ENCODE measurements at places on chromosomes 7 and 10. TPM values are rescaled to one million over a fixed set of nuclear protein-coding genes. Genes with fewer than 3 reads are reported as not detected.
A peak's percentile ranks its signal among the peaks of the same experiment; 100 is the strongest.

DNA sequence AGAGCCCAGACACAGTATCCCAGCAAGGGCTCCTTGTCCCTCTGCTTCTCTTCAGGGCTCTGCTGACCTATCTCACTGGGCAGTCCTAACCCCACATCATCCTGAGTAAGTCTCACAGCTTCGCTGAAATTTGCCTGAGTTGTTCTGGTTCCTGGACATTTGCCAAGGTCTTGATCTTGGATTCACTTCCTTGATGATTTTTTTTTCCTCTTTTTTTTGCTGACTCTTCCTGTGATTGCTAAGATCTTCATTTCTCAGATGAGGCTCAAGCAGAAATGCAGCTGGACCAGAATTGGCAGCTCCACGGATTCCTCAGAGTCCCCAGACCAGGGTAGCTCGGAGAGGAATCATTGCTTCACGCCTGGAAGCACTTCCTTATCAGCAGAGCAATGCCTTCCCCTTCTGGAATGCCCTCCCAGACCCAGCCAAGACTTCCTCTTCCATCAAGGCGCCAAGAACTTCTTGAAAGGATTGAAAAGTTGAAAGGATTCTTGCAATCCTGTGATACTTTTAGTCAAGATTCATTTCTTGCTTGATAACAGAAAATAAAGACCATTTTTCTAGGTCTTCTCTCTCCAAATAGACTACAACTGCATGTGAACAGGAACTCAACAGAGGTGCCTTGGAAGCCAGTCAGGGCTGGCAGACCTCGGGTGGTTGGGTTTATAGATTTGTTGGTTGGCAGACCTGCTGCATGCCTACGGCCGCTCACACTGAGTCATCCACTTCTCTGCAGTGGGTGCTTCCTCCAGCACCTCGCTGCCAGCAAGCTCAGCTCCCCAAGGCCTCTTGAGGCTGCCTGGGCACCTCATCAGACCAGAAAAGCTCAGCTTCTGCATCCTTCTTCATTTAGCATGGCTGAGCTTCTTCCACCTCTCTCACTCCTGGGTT lies 8.8 kb upstream of the AFAP1L2 start:
- H3K36me3 ChIP-seq, result no peaks in the 10 kb centered on the region
- peaks cover 66% of the 10 kb centered on the region for H3K27me3 ChIP-seq

NUDCD3 gene
- 69.2 TPM for total RNA-seq

OGDHL gene
- total RNA-seq, result not detected

- H3K4me3 ChIP-seq, result peak overlapping the region; percentile 79
- H3K36me3 ChIP-seq, result peaks cover 7% of the 10 kb centered on the region
- no peak for DNase-seq
- no peaks in the 10 kb centered on the region for H3K27me3 ChIP-seq
These were observed 10.8 kb downstream of the KLF6 start for GRCh38 chr10:3774018-3774813.

CDNF gene
- total RNA-seq, result 3.2 TPM

STRIP2 gene
- total RNA-seq, result 0.67 TPM

DNA sequence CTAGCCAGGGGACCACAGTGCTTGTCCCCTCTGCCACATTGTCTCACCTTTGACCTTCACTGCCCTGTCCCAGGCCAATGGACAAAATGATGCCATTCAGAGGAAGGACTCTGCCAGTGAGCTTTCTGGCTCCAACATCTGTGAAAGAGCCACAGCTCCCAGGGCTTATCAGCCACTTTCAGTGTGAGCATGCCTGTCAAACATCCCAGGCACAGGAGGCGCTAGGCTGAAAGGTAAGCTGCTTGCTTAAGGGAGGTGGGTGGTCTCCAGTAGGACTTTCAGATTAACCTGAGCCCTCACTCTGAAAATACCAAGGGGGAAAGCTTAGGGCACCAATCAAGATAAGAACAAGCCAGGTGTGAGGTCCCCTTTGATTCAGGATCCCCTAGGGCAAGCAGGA lies 59.8 kb upstream of the GDF10 start:
- H3K27ac ChIP-seq, result no peak overlapping the region
- no peak for DNase-seq
- peaks cover 6% of the 10 kb centered on the region for H3K4me1 ChIP-seq
- no peaks in the 10 kb centered on the region for H3K27me3 ChIP-seq
- no peak overlapping the region for H3K4me3 ChIP-seq
- no peaks in the 10 kb centered on the region for H3K36me3 ChIP-seq

GRCh38 chr10:48670978-48671913 lies 13.4 kb upstream of the WDFY4 start:
- no peak for DNase-seq
- H3K4me3 ChIP-seq, result no peak overlapping the region
- peaks cover 23% of the 10 kb centered on the region for H3K27me3 ChIP-seq
- H3K4me1 ChIP-seq, result no peaks in the 10 kb centered on the region
- no peak overlapping the region for H3K27ac ChIP-seq

GRCh38 chr10:65570143-65571010 lies 1355.5 kb upstream of the LRRTM3 start:
- H3K27me3 ChIP-seq, result peaks cover 4% of the 10 kb centered on the region
- no peaks in the 10 kb centered on the region for H3K36me3 ChIP-seq
- DNase-seq, result no peak

DNA sequence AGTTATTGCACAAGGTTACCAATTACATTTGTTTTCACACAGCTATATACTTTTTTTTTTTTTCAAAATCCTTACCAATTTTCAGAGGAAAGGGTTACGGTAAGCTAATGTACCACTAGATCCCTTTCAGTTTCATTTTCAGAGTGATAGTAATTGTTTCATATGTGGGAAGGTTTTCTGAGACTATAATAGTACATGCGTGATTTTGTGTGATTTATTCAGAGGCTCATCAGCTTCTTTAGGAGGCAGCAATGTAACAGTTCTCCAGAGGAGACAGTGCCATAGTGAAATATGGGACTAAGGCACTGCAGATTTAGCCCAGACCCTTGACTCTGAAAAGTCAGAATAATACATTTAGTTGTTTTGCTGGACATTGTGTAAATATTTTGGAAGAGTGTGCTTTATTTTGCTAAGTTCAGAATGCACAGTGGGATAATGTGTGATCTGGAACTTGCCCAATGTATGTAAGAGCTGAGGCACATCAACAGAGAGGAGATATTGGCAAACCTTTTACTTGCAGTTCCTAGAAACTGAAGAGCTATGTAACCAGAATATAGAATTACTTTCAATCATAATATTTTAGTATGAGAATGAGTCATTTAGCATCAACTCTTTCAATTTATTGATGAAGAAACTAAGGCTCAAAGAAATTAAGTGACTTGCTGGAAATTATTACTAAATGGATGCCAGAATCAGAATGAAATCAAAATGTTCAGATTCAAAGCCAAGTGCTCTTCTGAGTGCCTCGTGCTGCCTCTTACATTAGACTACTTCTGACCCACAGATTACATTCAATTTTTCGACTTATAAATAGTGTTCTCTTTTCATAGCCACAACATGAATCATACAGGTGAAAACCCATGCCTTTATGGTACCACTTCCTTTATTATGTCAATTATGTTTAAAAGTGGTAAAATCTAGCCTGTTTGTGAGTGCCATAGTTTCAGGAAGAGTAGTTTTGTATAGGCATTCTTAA lies 207.7 kb upstream of the TEX47 start:
- peak overlapping the region; percentile 89 for H3K4me3 ChIP-seq
- no peak for DNase-seq
- H3K36me3 ChIP-seq, result no peaks in the 10 kb centered on the region
- peaks cover 12% of the 10 kb centered on the region for H3K4me1 ChIP-seq
- H3K27me3 ChIP-seq, result no peaks in the 10 kb centered on the region

OPN1SW gene
- not detected for total RNA-seq

DNA sequence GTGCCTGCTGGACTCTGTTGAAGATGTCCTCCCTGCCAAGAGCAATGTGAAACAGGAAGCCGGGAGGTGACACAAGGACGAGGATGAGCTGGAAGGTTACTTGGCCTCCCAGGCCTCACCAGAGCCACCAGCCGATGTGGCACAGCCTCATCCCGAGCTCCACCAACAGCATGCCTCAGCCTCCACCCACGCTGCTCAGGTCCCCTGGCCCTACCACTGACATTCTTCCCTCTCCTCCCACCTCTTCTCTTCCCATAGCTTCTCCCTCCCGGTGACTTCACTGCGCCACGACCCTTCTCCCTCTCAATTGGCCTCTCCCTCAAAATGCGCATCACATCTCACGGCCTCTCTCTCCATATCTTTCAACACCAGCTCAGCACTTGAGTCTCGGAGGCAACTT lies 249.9 kb downstream of the SKAP2 start:
- peaks cover 2% of the 10 kb centered on the region for H3K4me1 ChIP-seq
- peaks cover 71% of the 10 kb centered on the region for H3K27me3 ChIP-seq
- H3K4me3 ChIP-seq, result no peak overlapping the region
- no peak for DNase-seq
- peaks cover 4% of the 10 kb centered on the region for H3K36me3 ChIP-seq
- H3K27ac ChIP-seq, result no peak overlapping the region

DNA sequence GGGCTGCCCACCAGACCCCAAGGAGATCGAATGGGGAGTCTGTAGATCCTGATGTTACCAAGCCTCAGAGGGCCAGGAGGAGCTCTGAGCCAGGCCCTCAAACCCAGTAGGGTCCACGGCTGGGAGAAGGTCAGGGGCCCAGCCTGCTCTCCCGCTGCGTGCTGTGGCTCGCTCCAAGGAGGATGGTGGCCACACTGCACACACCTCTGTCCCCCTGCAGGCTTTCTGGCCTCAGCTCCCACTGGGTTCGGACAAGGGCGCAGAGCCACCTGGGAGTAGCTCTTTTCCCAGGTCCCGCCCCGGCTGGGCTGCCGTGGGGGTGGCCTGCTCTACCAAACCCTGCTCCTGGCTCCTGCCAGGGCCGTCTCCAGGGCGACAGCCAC lies 175.8 kb downstream of the ZNF248 start:
- DNase-seq, result no peak
- no peak overlapping the region for H3K27ac ChIP-seq
- no peaks in the 10 kb centered on the region for H3K27me3 ChIP-seq
- no peaks in the 10 kb centered on the region for H3K4me1 ChIP-seq

- no peaks in the 10 kb centered on the region for H3K36me3 ChIP-seq
- H3K27me3 ChIP-seq, result no peaks in the 10 kb centered on the region
- DNase-seq, result no peak
- H3K27ac ChIP-seq, result no peak overlapping the region
- no peak overlapping the region for H3K4me3 ChIP-seq
These were observed 893.9 kb downstream of the CCSER2 start for GRCh38 chr10:85222300-85222699.

DNA sequence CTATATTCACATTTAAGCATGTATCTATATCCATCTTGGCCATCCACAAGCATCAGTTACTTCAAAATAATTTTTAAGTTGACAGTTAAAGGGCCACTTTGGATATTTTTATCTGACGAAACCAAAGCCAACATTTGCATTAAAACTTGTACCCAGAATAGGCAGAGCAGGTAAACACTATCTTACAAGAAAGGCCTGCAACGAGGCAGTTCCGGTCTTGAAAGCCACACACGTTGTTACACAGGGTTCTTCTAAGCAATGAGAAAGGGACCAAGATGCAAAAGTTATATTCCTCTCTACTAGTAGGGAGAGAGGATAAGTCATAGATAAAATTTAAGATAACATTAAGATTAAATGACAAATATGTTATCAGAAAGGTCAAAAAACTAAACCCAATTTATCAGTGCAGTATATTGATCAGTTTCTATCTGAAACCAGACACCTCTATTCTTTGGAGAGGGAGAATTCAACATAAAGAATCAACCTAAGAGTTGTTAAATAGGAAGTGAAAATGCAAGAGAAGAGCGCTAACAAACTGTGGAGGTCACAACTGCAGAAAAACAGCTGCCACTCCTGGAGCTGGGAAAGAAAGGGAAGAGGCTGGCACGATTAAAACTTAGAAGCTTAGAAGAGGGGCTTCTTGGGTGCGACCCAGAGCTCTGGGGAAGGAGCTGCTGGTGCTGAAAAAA lies 701.3 kb downstream of the TNS3 start:
- no peaks in the 10 kb centered on the region for H3K27me3 ChIP-seq
- no peak for DNase-seq
- H3K27ac ChIP-seq, result no peak overlapping the region
- no peak overlapping the region for H3K4me3 ChIP-seq
- H3K36me3 ChIP-seq, result no peaks in the 10 kb centered on the region
- H3K4me1 ChIP-seq, result no peaks in the 10 kb centered on the region

SLC26A4 gene
- 0.35 TPM for total RNA-seq

DNA sequence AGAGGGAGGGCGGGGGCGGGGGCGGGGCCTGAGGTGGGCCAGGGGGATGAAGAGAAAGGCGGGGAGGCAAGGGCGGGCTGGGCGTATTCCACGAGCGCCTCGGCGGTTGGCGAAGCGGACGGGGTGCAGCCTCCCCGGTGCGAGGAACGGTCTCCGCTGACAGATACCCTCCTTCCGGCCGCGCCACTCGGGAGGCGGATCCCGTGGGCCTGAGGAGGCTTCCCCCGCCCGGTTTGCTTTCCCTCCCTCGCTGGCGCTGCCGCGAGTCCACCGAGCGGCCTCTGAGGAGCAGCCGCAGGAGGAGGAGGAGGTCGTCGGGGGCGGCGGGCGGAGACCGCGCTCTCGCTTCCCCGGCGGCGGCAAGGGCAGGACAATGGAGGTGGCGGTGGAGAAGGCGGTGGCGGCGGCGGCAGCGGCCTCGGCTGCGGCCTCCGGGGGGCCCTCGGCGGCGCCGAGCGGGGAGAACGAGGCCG lies at the start of gene TRIM24:
Gene TRIM24, plus strand, starts transcription at position 84 of the 473 bp plus-strand sequence. Its CDS starts 290 bp downstream, at position 374.
- peak within 1 kb of the TSS; percentile 79 for H3K27ac ChIP-seq
- H3K4me3 ChIP-seq, result peak within 1 kb of the TSS; percentile 96
- H3K27me3 ChIP-seq, result no peaks in the 10 kb centered on the region
- no peaks in the 10 kb centered on the region for H3K36me3 ChIP-seq
- peak; percentile 97 for DNase-seq

DNA sequence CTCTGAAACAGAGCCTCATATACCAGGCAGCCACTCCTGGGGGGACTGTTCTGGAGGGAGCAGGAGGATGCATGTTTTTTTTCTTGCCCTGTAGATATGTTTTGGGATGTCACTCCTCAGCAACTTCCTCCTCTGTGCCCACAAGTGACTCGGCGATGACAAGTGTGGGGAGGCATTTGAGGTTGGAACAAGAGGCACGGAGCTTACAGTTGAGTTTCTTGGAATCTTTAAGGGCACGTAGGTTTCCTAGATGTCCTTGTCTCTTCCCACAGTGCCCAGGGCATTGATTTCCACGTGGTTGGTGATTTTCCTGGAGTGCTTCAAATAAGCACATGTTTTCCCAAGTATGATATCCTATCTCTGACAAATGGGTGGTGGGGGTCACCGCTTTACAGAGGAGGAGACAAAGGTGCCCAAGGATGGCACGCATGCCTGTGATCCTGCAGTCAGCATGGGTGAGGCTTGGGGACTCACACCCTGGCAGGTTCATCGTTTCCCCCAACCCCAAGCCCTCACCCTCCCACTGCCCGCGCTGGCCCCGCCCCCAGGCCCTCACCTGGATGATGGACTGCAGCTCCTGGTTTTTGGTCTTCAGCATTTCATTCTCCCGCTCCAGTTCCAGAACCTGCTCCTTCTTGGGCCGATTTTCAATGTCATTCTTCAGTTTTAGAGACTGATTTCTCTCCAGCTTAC lies 95.2 kb upstream of the GNA12 start:
- H3K4me3 ChIP-seq, result no peak overlapping the region
- H3K27ac ChIP-seq, result peak overlapping the region; percentile 91
- DNase-seq, result no peak
- H3K27me3 ChIP-seq, result no peaks in the 10 kb centered on the region
